Urothelium cell line (cell line): ENCODE measurements at places on chromosomes 3 and 15.

GRCh38 chr15:78204351-78205309 lies 29.7 kb downstream of the ACSBG1 start:
- no peak for DNase-seq

GRCh38 chr3:20696388-20697150 lies 510.6 kb upstream of the SGO1 start:
- DNase-seq: no peak

GRCh38 chr3:108359011-108359410 lies 62.7 kb downstream of the HHLA2 start:
- DNase-seq: no peak

DNA sequence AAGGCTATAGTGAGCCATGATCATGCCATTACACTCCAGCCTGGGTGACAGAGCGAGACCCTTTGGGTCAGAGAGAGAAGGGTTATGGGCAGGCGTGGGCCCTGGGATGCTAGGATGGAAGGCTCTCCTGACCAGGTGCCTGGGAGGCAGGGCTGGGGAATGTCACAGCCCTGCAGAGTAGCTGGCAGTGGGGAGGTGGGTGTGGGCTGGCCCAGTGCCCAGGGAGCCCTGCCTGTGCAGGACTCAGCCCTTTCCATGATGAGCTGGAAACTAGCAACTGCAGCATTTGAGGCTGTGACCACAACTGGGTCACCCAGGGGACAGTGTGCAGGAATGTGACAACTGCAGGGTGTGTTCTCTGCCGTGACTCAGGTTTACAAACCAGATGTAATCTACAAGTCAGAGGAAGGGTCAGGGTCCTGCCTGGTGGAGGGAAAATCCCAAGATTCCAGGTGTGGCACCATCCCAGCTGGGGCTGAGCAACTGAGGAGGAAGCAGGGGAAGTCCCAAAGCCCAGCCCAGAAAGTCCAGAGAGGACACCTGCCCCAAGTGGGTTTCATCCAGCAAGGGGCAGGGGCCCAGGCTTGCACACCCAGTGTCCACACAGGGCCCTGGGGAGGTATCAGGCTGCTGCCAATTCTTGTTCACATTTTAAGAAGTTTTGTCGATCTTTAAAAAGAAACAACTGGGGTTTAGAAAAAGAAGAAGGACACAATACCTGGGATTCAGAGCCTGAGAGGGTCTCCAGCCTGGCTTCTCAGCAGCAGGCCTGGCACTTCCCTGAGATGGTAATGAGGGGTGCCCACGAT lies 45.5 kb downstream of the SLC28A1 start:
- DNase-seq: peak; percentile 88

GRCh38 chr15:99568625-99569352 lies 3.0 kb downstream of the MEF2A start:
- DNase-seq: no peak

GRCh38 chr3:81477740-81478139 lies 283.7 kb downstream of the GBE1 start:
- DNase-seq: no peak

DNA sequence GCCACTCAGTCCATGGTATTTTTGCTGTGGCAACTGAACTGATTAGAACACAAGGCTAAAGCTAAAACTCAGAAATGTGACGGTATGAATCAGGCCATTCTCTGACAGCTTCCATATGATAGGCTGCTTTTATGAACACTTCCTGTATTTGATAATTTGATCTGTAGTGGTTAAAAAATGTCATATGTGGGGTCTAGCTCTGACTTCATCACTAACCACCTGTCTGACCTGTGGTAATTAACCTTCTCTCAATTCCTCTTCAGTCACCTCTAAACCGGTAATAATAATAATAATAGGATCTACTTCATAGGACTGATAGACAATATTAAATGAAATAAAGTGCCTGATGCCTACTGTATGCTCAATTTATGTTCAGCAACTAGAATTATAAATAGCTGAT lies 223.2 kb downstream of the MBNL1 start:
- no peak for DNase-seq

GRCh38 chr3:178304758-178305467 lies 231.3 kb upstream of the KCNMB2 start:
- DNase-seq: peak; percentile 30

DNA sequence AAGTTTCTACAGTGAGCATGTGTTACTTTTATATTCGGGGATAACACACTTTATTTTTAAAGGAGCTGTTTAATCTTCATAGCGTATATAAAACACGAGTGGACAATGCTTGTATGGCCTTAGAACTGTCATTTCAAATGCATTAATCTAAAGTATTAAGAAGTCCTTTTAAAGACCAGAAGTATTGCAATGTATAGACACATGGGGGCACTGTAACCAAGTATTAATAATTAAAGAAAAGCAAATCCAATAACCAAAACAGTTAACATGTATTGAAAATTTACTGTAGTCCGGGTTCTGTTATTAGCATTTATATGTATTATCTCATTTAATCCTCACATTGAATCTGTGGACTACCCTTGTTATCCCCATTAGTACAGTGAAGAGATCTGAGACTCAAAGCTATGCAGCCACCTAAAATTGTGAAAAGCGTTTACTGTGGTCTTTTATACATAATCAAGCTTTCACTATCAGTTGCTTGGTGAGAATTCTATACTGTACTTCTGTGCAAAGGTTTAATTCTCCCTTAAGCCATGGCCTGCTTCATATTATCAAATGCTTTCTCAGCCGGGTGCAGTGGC lies 10.1 kb downstream of the ARL14 start:
- no peak for DNase-seq

GRCh38 chr3:29426302-29427226 lies 145.7 kb downstream of the RBMS3 start:
- DNase-seq: no peak

- no peak for DNase-seq
Measured at GRCh38 chr3:57402675-57403074, 110.2 kb upstream of the ASB14 start.

DNA sequence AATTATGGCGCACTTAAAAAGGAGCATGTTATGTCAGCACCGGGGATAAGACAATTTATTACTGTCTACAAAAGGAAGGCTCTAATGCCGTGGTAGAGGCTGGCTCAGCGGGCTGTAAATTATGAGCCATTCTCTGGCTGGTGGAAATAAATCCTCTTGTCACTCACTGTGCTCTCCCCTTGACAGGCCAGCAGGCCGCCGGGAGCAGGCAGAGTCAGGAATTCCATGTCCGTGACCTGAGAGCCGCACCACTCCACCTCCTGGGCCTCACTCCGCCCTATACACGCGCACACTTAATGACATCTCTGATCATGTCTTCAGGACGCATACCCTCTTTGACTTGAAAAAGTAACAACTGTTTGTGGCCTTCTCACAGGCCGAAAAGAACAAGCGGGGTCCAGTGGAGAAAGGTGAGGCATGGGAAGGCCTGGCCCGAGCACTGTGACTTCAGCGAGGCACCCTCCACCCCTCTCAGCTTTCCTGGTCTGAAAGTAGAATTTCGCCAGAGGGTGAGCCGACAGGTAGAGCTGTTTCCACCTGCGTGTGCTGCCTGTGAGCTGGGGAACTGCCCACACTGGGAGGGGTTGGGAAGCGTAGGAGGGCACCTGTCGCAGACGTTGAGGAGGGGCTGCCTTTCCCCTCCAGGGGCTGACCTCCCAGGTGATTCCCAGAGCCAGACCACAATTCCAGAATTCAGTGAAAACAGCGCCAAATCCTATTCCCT lies 13.2 kb upstream of the PCSK6 start:
- DNase-seq: no peak

GRCh38 chr3:80643421-80643820 lies 875.6 kb upstream of the ROBO1 start:
- no peak for DNase-seq

- no peak for DNase-seq
Measured at GRCh38 chr3:81245043-81245442, 516.4 kb downstream of the GBE1 start.

DNA sequence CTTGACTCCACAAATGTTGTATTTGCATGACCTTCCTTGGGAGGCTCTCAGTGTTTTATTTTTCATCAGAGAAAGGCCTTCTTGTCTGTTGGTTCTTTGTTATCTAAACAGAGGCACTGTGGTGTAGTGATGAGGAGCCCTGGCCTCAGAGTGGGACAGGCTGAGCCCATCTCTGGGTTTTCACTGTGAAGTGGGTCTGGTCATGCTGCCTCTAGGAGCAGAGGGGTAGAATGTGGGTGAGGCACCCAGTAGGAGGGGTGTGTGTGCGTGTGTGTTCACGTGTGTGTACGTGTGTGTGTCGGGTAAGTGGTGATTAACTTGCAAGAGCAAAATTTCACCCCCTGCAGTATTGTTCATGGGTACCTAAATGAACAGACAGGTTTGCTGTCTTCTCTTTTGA lies 14.4 kb downstream of the KLF13 start:
- no peak for DNase-seq

DNA sequence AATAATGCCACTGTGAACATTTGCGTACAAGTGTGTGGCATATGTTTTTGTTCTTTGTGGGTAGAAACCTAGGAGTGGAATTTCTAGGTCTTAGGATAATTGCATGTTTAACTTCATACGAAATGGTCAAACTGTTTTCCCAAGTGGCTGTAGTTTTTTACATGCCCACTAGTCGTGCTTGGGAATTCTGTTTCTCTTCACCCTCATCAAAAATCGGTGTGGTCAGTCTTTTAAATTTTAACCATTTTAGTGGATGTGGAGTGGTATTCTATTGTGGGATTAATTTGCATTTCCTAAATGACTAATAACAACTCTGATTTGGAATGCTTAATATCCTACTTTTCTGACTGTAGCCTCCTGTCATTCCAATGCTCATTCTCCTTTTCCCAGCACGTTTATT lies 27.6 kb downstream of the ZFAND6 start:
- DNase-seq: no peak

DNA sequence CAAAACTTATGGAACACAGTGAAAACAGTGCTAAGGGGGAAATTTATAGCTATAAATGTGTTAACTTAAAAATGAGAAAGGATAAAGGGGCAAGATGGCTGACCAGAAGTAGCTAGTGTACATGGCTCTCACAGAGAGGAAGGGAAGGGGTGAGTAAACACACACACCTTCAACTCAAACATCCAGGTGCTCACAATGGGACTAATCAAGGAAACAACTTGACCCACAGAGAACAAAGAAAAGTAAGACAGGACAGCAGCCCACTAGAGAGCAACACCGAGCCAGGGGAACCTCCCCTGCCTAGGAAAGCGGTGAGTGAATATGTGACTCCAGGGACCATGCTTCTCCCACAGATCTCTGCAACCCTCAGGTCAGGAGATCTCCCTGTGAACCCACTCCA lies 85.0 kb upstream of the UBP1 start:
- no peak for DNase-seq

DNA sequence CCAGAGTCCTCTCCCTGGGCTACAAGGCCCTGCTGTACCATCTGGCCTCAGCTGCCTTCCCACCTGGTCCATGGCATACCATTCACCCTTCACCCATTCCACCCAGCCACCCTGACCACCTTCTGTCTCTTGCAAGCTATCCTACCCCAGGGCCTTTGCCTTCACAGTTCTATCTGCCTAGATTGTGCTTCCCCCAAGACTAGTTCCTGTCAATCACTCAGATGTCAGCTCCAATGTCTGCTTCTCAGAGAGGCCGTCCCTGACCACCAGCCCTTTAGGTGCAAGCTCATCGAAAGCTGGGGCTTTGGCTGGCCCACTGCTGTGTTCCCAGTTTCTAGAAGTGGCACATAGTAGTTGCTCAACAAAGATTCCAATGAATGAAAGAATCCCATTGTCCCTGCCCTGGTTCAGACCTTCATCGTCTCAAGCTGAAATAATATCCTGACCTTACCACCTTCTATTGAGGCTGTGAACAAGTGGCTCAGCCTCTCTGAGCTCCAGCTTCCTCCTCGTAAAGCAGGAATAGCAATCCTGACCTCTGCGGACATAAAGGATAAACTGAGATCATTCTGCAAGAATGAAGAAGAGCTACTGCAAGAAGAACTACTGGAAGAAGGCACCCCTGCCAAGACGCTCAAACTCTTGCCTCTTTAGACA lies 15.8 kb downstream of the EFCAB12 start:
- no peak for DNase-seq

DNA sequence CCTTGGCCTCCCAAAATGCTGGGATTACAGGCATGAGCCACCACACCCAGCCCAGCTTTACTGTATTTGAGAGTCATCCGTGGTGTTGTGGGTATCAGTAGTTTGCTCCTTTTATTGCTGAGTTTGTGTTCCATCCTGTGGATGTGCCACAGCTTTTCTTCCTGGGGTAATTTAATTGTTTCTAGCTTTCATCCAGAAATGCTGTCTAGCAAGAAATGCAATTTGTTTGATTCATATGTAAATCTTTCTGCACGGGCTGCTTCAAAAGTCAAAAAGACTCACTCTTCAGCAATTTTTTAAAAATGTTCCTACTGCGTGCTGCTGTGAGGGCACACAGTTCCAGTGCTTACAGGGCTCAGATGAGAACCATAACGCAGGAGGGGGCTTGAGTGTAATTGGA lies 47.1 kb downstream of the CORO2B start:
- DNase-seq: no peak

- no peak for DNase-seq
Measured at GRCh38 chr3:108728934-108729333, 28.3 kb downstream of the RETNLB start.

DNA sequence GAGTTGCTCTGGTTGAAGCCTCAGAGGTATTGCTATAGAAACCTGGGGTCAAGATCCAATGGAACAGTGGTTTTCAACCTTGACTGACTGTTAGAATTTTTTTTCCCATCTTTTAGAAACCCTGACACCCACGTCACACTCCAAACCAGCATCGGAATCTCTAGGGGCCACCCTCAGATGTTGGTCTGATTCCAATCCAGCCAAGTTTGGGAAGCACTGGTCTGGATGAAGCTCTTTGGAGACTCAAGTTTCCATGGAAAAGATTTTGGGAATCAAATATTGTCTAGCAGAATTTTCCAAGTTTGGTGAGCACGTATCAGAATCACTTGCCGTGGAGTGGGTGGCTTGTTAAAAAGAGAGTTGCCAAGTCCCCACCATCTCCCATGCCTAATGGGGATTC lies 103.8 kb downstream of the THSD4 start:
- no peak for DNase-seq

- no peak for DNase-seq
Measured at GRCh38 chr15:97645758-97646157, 314.7 kb upstream of the ARRDC4 start.

DNA sequence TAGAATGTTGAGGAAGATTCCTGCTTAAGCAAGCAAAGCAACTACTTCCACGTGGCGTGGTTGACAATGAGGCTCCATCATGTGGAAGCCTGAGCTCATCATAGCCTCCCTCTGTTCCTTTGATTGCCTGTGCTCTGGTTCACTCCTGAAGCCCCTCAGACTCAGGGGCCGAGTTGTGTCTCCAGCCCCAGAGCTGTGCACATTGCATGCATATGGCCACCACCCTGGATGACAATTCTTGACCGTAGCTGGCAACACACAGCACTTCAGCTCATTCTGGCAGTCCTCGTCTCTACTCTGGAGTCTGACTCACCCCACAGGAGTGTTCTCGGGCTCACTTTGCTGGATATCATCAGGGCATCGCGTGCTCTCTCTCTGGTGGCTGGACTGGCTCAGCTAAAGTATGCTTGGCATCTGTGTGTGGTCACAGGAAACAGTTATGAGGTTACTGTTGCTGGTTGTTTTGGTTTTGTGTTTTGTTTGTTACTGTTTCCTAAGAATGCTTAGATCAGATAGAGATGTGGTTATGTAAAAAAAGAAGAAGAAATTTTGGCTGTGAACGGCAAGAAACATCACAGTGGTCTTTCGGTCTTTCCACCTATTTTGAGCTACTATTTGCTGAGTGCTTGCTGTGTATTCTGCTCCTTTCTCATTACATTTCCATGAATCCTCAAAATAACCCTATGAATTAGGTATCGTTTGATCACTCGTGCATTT lies 41.6 kb upstream of the MRPS22 start:
- DNase-seq: peak; percentile 89

GRCh38 chr15:97520689-97521088 lies 439.8 kb upstream of the ARRDC4 start:
- no peak for DNase-seq
